ENCODE measurements at places on chromosomes 3 and 15. TPM values are rescaled to one million over a fixed set of nuclear protein-coding genes. Genes with fewer than 3 reads are reported as not detected.

Gene SLC27A2
- 3.0 TPM for total RNA-seq

Gene SERPINI2
- total RNA-seq = 0.74 TPM

Gene VPS8
- 127 TPM for total RNA-seq

Gene RTP3
- total RNA-seq = not detected

Gene UROC1
- total RNA-seq = not detected

Gene KBTBD13
- not detected for total RNA-seq

Gene SGO1
- 2.0 TPM for total RNA-seq

Gene PTX3
- total RNA-seq = 14.0 TPM

Gene SH2D7
- not detected for total RNA-seq

Gene CNTN6
- total RNA-seq = 10.8 TPM

Gene SCAANT1
- total RNA-seq = not detected

Gene ZCWPW2
- total RNA-seq = 4.2 TPM

Gene NR2E3
- total RNA-seq = not detected

Gene ZNF592
- 7.9 TPM for total RNA-seq

Gene ANKDD1A
- total RNA-seq = 12.0 TPM

Gene CDV3
- 89.2 TPM for total RNA-seq

Gene LMCD1
- total RNA-seq = 1.2 TPM

Gene STIMATE
- 8.1 TPM for total RNA-seq

Gene EFCAB12
- total RNA-seq = under 0.01 TPM

Gene PLCB2
- total RNA-seq = 3.0 TPM

Gene DHX36
- 104 TPM for total RNA-seq

Gene IQCB1
- 17.0 TPM for total RNA-seq

Gene ANKRD34C
- under 0.01 TPM for total RNA-seq

Gene CASR
- total RNA-seq = not detected

Gene AVEN
- 5.7 TPM for total RNA-seq

Gene RETNLB
- not detected for total RNA-seq
